ENCODE measurements at places on chromosomes 11 and 22.
A peak's percentile ranks its signal among the peaks of the same experiment; 100 is the strongest.

GRCh38 chr22:30073743-30074142, 6.5 kb upstream of the HORMAD2 start:
- no peak for DNase-seq
- H3K4me1 ChIP-seq = no peaks in the 10 kb centered on the region
- H3K4me3 ChIP-seq = no peak overlapping the region
- no peaks in the 10 kb centered on the region for H3K27me3 ChIP-seq
- no peak overlapping the region for H3K27ac ChIP-seq

DNA sequence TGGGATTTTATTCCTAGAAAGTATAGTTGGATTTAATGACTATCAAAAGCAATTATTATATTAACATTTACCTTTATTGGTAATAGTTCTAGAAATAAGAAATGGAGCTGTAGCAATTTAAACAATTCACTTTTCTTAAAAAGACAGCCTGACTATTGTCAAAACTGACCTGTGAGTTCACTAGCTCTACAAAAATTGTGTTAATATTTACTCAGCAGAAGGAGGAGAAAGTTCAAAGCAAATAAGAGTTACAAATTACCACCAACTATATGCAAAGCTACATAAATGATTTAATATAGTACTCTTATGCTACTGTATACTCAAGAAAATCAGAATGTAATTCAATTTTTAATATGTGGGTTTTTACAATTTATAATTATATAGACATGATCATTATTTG, 310.0 kb downstream of the DCDC1 start:
- H3K27me3 ChIP-seq = no peaks in the 10 kb centered on the region
- no peak for DNase-seq
- H3K27ac ChIP-seq = no peak overlapping the region

DNA sequence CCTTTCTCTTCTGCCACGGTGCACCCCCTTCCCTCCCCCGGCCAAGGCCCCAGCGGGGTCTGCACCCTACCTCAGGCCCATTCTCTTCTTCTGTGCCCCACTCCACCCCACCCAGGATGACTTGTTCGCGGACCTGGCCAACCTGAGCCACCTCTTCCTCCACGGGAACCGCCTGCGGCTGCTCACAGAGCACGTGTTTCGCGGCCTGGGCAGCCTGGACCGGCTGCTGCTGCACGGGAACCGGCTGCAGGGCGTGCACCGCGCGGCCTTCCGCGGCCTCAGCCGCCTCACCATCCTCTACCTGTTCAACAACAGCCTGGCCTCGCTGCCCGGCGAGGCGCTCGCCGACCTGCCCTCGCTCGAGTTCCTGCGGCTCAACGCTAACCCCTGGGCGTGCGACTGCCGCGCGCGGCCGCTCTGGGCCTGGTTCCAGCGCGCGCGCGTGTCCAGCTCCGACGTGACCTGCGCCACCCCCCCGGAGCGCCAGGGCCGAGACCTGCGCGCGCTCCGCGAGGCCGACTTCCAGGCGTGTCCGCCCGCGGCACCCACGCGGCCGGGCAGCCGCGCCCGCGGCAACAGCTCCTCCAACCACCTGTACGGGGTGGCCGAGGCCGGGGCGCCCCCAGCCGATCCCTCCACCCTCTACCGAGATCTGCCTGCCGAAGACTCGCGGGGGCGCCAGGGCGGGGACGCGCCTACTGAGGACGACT, 15.9 kb downstream of the RTN4RL2 start:
- H3K4me3 ChIP-seq = peak overlapping the region; percentile 61
- no peaks in the 10 kb centered on the region for H3K36me3 ChIP-seq
- H3K27ac ChIP-seq = peak overlapping the region; percentile 73
- peaks cover 22% of the 10 kb centered on the region for H3K4me1 ChIP-seq
- H3K27me3 ChIP-seq = peaks cover 8% of the 10 kb centered on the region

- peaks cover 75% of the 10 kb centered on the region for H3K27me3 ChIP-seq
- H3K4me3 ChIP-seq = no peak overlapping the region
- H3K36me3 ChIP-seq = no peaks in the 10 kb centered on the region
- no peak for DNase-seq
- H3K27ac ChIP-seq = no peak overlapping the region
Observed at GRCh38 chr11:69839516-69839915, 20.3 kb upstream of the FGF3 start.

GRCh38 chr22:39996732-39997131, 2.0 kb downstream of the FAM83F start:
- peak overlapping the region; percentile 66 for H3K27ac ChIP-seq
- DNase-seq = no peak
- H3K27me3 ChIP-seq = no peaks in the 10 kb centered on the region
- no peaks in the 10 kb centered on the region for H3K36me3 ChIP-seq
- peak overlapping the region; percentile 52 for H3K4me3 ChIP-seq

DNA sequence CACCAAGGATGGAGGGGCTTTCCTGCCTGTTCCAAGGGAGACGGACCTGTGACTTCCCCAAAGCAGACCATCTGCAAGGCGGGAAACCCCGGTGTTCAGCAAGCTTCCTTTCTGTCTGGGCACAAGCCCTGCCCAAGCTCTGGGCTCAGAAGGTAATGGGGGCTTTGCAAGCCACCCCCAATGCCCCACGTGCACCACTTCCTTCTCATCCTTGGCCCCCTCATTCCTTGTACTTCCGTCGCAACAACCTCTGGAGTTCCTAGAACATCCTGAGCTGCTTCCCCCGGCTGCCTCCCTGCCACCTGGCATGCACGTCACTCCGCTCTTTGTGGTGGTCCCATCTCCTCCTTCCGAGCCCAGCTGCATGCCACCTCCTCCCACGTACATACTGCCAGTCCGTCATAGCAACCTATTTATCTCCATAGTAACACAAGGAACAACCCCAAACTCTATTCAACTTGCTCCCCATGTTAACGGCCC, 3.9 kb downstream of the MYEOV start:
- DNase-seq = no peak
- H3K36me3 ChIP-seq = no peaks in the 10 kb centered on the region
- H3K27me3 ChIP-seq = no peaks in the 10 kb centered on the region
- peaks cover 47% of the 10 kb centered on the region for H3K4me1 ChIP-seq

GRCh38 chr11:111001081-111001430, 244.5 kb upstream of the POU2AF2 start:
- H3K27ac ChIP-seq = no peak overlapping the region
- no peak for DNase-seq
- no peak overlapping the region for H3K4me3 ChIP-seq
- peaks cover 7% of the 10 kb centered on the region for H3K4me1 ChIP-seq
- no peaks in the 10 kb centered on the region for H3K27me3 ChIP-seq
- H3K36me3 ChIP-seq = no peaks in the 10 kb centered on the region

- peaks cover 17% of the 10 kb centered on the region for H3K4me1 ChIP-seq
- DNase-seq = peak; percentile 79
- H3K27me3 ChIP-seq = no peaks in the 10 kb centered on the region
- H3K27ac ChIP-seq = peak overlapping the region; percentile 95
Observed at GRCh38 chr11:83070731-83071566, 748 bp downstream of the RAB30 start.

DNA sequence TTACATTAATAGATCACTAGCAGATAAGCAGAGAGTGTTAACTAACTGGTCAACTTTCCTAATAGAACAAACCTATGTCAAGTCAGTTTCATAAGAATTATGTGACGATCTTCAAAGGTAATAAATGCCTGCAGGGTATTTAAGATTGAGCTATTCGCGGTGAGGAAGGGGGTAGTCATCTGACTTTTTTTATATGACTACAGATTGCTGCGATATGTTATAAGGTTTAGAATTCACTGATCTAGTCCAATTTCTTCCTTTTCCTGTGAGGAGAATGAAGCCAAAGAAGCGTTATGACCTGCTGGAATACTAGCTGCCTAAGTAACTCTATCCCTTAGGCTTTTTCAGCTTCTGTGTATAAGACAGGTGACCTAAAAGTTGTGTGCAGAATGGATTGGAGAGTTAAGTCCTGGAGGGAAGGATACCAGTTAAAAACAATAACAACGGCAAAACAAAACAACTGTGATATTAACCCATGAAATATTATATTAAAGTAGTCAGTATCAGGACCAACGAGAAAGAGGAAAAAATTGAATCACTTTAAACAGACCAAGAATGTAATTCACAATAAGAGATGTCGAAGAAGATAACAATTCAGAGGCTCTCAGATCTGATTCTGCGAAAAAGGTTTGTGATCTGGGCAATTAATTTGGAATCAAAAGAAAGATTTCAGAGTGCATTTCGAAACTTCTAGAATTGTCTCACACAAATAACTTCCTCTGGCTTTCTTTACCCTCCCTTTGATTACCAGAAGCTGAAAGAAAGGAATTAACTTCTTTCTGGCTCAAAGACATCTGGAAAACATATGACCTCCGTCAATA, 630 bp downstream of the CASP4 start:
- DNase-seq = no peak
- H3K4me1 ChIP-seq = peaks cover 33% of the 10 kb centered on the region
- peak overlapping the region; percentile 52 for H3K4me3 ChIP-seq
- H3K27me3 ChIP-seq = no peaks in the 10 kb centered on the region

- H3K36me3 ChIP-seq = no peaks in the 10 kb centered on the region
- H3K27me3 ChIP-seq = no peaks in the 10 kb centered on the region
- no peak overlapping the region for H3K4me3 ChIP-seq
- no peak overlapping the region for H3K27ac ChIP-seq
- DNase-seq = no peak
- H3K4me1 ChIP-seq = no peaks in the 10 kb centered on the region
Observed at GRCh38 chr11:14750911-14751310, 107.3 kb downstream of the PDE3B start.

DNA sequence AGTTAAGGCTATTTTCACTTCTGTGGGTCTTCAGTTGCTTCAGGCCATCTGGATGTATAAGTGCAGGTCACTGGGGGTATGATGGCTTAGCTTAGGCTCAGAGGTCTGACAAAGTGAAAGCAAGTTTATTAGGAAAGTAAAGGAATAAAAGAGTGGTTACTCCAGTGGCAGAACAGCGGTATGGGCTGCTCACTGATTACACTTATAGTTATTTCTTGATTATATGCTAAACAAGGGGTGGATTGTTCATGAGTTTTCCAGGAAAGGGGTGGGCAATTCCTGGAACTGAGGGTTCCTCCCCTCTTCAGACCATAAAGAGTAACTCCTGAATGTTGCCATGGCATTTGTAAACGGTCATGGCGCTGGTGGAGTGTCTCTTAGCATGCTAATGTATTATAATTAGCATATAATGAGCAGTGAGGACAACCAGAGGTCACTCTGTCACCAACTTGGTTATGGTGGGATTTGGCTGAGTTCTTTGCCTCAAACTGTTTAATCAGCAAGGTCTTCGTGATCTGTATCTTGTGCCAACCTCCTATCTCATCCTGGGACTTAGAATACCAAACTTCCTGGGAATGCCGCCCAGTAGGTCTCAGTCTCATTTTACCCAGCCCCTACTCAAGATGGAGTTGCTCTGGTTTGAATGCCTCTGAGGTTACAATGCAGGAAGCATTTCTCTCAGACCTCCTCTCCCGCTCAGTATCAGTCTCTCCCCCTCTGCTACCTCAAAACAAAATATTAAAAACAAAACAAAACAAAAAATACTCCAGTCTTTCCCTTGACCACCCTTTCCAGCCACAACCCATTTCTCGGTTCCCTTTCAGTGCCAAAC, 106.6 kb upstream of the SLC22A12 start:
- no peaks in the 10 kb centered on the region for H3K4me1 ChIP-seq
- H3K4me3 ChIP-seq = no peak overlapping the region
- H3K27me3 ChIP-seq = peaks cover 25% of the 10 kb centered on the region
- H3K27ac ChIP-seq = no peak overlapping the region

GRCh38 chr11:120303004-120303637, 22.0 kb upstream of the TLCD5 start:
- peaks cover 3% of the 10 kb centered on the region for H3K27me3 ChIP-seq
- H3K36me3 ChIP-seq = no peaks in the 10 kb centered on the region
- no peak overlapping the region for H3K4me3 ChIP-seq
- peak; percentile 78 for DNase-seq
- peaks cover 30% of the 10 kb centered on the region for H3K4me1 ChIP-seq

- peaks cover 3% of the 10 kb centered on the region for H3K36me3 ChIP-seq
- DNase-seq = no peak
- H3K4me1 ChIP-seq = no peaks in the 10 kb centered on the region
- H3K27ac ChIP-seq = no peak overlapping the region
- H3K4me3 ChIP-seq = no peak overlapping the region
Observed at GRCh38 chr11:44223238-44223637, 86.7 kb downstream of the ALX4 start.

- no peak for DNase-seq
- H3K27me3 ChIP-seq = no peaks in the 10 kb centered on the region
- peak overlapping the region; percentile 76 for H3K4me3 ChIP-seq
- H3K27ac ChIP-seq = peak overlapping the region; percentile 97
- H3K36me3 ChIP-seq = peaks cover 4% of the 10 kb centered on the region
Observed at GRCh38 chr22:46079093-46079860, 71.0 kb upstream of the PPARA start.

DNA sequence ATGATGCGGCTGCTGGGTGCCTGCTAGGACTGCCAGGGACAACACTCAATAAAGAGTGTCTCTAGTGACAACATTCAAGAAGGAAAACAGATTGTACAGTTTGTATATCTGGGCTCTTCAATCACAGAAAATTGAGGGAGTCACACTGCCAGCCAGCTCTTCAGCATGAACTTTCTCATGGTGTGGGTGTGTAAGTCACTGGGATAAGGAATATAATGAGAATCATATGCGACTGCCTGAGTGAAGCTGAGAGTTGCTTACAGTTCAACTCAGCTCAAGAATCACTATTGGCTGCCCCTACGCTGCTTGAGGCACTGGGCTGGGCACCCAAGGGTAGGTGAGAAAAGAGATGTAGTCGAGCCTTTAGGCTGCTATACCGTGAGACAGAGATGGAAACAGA, 328.1 kb upstream of the PITPNB start:
- H3K27ac ChIP-seq = no peak overlapping the region
- no peak overlapping the region for H3K4me3 ChIP-seq
- no peaks in the 10 kb centered on the region for H3K27me3 ChIP-seq
- H3K36me3 ChIP-seq = no peaks in the 10 kb centered on the region

DNA sequence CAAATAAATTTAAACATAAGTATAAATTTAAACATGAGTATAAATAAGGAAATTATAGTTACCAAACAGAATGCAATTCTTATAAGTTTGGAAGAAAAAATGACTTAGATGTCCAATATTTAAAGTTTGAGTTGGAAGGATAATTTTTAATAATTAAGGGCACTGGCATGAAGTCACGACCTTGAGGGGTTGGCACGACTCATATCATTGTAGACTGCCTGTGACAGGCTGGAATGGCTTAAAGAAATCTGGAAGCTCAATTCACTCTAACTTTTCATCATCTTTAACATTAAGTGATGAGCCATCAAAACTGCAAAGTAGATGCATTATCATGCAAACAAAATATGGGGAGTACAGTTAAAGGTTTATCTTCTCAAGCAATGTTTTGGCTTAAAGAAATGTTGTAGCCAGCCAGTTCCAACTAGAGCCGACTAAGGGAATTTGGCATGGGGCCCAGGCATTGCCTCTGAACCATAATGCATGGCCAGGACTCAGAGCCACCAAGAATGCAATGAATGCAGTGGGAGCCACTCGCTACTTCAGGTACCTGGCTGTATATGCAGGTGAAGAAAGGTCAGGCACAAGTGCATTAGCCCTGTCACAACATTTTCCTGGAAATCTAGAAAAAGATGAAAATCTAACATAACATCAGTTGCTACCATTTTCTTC, 33.4 kb downstream of the PGR start:
- H3K36me3 ChIP-seq = no peaks in the 10 kb centered on the region
- peak; percentile 2 for DNase-seq
- H3K27ac ChIP-seq = no peak overlapping the region
- H3K4me1 ChIP-seq = no peaks in the 10 kb centered on the region
- no peaks in the 10 kb centered on the region for H3K27me3 ChIP-seq

Measured in stomach (tissue), 19 donors.